ENCODE measurements at places on chromosomes 5 and 9.

DNA sequence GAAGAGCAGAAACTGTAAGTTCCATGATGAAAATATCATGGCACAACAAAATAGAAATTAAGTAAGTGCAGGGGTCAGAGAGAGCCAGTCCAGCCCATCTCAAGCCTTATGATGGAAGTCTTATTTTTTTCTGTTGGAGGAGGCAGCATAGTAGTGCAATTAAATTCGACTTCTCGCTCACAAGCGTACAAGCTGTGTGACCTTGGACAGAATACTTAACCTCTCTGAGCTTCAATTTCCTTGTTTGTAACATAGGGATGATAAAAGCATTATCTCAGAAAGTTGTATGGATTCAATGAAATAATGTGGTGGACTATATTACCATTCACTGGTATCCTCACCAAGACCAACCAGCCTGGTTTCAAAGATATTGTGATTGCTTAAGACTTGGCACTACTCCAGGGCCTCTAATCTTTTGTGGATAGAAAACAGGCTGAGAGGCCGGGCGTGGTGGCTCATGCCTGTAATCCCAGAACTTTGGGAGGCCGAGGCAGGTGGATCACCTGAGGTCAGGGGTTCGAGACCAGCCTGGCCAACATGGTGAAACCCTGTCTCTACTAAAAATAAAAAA, 26.8 kb upstream of the MVB12B start:
- DNase-seq, result no peak

GRCh38 chr5:77770293-77771005, 5.7 kb downstream of the TBCA start:
- DNase-seq, result no peak

DNA sequence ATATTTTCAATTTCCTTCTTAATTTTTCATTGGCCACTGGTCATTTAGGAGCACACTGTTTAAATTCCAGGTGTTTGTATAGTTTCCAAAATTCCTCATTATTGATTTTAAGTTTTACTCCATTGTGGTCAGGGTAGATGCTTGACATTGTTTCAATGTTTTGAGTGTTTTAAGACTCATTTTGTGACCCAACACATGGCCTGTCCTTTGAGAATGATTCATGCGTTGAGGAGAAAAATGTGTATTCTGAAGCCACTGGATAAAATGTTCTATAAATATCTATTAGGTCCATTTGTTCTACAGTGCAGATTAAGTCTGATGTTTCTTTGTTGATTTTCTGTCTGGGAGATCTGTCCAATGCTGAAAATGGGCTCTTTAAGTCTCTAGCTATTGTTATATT, 24.4 kb upstream of the FNIP1 start:
- DNase-seq, result no peak

DNA sequence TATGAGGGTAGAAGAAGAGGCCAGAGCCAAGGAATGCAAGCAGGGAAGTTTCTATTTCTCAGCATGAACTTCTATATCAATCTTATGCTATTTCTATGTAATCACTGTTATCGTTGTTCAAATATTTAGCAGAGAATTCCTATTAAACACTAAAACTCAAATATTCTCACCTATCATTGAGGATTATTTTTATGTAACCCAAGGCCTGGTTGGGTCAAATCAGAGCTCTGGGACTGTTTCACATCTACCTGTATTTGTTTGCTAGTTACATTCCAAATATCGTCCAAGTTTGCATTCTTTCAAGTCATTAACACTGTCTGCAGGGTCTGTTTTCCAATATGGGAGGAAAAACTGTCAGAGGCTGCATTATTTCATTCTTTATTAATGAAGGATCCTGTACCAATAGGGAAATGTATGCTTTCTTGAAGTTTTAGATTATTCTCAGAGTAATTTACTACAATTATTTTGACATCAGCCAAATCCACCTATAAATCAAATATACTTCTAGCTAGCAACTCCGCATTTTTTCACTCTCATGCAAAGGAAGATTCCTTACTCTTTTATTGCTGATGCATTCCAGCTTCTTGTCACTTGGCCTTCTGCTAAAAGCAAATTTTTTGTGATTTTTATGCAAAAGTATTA, 52.2 kb downstream of the LURAP1L start:
- no peak for DNase-seq

DNA sequence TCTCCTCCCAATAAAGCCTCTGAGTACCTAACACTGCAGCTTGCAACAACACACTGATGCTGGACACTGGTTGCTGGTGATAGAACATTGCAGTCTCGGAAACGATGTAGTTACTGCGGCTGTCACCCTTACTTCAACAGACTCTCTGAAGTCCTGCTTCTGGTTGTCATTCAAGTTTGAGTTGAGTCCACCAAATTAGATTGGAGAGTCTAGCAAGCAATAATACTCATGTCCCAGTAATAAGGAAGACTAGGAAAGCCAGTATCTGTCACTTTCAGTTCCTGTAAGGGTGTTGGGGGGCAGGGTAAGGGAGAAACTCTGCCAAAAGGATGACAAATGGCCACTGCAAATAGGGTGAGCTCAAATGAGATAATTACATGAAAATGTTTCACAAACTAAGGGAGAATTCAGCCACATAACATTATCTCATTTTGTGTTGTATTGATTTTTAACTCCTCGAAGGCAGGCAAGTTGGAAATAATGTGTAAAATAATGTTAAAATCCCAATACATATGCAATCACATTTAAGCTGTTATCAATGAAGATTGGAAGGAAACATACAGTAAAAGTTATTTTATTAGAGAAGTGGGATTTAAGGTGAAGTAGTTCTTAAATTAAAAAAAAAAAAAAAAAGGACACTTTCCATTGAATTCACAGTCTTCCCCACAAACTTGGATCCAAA, 849 bp upstream of the IFT74 start:
- no peak for DNase-seq

DNA sequence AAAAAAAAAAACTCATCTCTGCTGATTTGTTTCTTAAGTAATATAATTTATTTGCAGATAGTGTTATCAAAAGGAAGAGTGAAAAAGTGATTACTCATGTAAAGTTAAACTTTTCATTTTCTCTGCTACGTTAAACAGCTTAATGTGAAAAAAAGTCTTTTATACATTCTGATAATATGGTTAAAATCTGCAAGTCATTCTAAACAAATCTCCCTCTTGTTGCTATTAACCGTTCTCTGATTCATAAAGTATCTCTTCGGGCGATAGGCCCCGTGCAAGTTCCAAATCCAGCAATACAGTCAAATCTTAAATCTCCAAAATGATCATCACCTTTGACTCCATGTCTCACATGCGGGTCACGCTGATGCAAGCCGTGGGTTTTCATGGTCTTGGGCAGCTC, 732.0 kb downstream of the TAF11L14 start:
- DNase-seq, result no peak

GRCh38 chr5:134436523-134437339, 25.1 kb upstream of the CDKN2AIPNL start:
- peak; percentile 6 for DNase-seq
